Suppressor macrophage treated with lipopolysaccharide for 4 hours (primary cell): ENCODE measurements at places on chromosomes 6 and 20.

- DNase-seq: no peak
Observed at GRCh38 chr6:162068340-162068739, 659.2 kb downstream of the PRKN start.

DNA sequence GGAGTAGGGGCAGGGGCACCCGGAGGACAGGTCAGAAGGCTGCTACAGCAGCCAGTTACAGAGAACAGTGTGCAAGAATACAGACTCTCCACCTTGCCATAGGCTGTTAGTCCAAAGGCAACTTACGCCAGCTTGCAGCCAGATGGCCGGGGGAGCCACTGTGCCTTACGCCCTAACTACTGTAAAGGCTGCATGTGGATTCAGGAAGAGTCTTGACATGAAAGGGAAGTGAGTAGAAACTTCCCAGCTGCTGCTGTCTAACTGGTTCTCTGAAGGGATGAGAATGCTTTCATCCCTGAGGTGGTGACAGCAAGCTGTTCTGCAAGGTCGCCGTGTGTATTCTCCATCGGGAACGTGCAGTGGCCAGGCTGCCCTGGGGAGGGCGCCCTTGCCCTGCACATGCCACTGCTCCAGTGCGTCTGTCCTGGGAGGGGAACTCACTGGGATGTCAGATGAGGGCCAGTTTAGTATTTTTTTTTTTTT lies 46.1 kb downstream of the LYRM4 start:
- peak; percentile 42 for DNase-seq

DNA sequence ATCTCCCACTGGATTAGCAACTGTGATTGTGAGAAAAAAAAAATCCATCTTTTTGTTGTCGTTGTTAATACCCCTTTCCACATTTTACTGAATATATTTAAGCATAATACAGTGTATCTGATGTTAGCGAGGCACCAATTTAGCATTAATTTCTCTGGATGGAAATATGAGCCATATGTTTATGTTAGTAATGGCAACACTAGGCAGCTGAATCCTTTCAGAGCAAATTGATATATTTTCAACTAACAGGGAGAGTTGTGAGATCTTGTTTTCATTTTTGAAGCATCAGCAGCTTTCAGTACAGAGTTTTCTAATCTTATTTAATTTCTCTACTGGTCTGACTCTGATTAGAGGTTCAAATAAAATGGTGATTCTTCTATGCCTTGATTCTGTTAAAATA lies 84.8 kb upstream of the HDAC2 start:
- DNase-seq: no peak

DNA sequence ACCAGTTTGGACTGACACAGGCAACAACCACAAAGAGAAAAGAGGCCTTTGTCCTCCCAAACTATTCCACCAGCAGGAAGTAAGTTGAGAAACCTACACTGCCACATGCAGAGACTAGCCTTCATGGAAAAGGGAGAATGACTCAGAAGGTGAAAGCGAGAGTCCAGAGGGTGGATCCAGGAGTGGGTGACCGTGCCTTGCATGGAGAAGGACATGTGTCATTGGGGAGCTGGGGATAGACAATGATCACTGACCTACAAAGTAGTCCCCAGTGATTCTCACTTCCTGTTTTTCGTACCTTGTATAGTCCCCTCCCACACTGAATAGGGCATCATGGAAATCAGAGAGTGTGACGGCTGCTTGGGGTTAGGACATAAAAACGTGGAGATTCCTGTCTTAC lies 91.9 kb downstream of the MYLK4 start:
- DNase-seq: peak; percentile 90

- DNase-seq: no peak
Observed at GRCh38 chr20:43188861-43189553, 699 bp downstream of the PTPRT start.

DNA sequence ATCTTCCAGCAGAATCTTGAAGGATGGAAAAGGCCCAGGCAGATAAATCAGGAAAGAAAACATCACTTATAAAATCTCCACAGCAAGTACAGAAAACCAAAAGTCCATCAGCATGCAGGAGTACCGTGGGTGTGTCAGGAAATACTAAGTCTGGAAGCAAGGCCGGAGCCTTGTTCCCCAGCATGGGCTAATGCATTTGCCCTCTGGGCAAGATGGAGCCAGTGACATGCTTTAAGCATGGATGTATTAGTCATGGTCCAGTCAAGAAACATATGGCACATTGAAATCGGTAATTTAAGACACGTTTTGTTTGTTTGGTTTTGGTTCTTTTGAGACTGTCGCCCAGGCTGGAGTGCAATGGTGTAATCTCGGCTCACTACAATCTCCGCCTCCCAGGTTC lies 506.0 kb upstream of the JARID2 start:
- DNase-seq: no peak
